ENCODE measurements at places on chromosomes 3 and 15. TPM values are rescaled to one million over a fixed set of nuclear protein-coding genes. Genes with fewer than 3 reads are reported as not detected.

ALDH1A2 gene
- 55.3 TPM for polyA plus RNA-seq

DCLK3 gene
- polyA plus RNA-seq: 2.7 TPM

NR1I2 gene
- polyA plus RNA-seq: 0.33 TPM

CPN2 gene
- polyA plus RNA-seq: 0.15 TPM

DNA sequence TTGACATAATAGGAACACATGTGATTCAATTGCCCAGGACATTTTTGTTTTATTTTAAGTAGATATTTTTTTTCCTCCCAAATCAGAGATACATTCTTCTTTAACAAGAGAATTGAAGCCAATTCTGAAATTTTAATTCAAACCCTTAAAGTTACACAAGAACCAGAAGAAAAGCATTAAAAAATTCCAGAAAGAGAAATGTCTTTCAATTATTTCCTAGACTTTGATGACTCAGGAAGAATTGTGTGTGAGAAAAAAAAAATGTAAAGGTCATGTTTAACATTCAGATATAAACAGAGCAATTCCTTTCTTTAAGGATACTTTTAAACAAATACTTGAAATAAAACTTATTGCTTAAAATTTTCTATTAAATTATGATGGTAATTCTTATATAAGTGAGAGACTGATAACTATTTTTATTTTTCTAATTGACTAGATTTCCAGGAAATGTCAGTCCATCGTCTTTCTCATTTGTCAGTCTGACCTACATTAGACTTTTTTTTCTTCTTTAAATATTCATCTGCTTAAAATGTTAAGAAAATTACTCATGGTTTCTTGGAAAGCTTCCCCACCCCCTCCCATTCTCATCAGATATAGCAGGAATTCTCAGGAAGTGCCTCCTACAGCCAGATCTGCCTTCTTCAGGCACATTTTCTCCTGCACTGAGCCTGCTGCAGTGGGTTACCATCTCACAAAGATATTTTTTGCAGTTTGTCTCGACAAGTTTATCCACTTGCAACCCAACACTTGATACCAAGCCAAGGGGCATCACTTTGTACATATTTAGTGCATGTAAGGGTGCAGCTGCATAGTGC is 261.8 kb upstream of the CBLB start:
- no peaks in the 10 kb centered on the region for H3K27me3 ChIP-seq
- H3K27ac ChIP-seq: peak overlapping the region; percentile 82
- no peaks in the 10 kb centered on the region for H3K36me3 ChIP-seq
- peaks cover 11% of the 10 kb centered on the region for H3K4me1 ChIP-seq
- no peak overlapping the region for H3K4me3 ChIP-seq
- peak; percentile 89 for DNase-seq

GRCh38 chr3:12810961-12811360 is 14.5 kb downstream of the CAND2 start:
- H3K36me3 ChIP-seq: peaks cover 69% of the 10 kb centered on the region
- H3K4me3 ChIP-seq: no peak overlapping the region
- H3K4me1 ChIP-seq: peaks cover 29% of the 10 kb centered on the region
- no peak for DNase-seq

- H3K4me3 ChIP-seq: no peak overlapping the region
- no peaks in the 10 kb centered on the region for H3K4me1 ChIP-seq
- no peaks in the 10 kb centered on the region for H3K36me3 ChIP-seq
- no peak overlapping the region for H3K27ac ChIP-seq
- DNase-seq: no peak
Measured at GRCh38 chr3:161014843-161015749, 90.1 kb downstream of the B3GALNT1 start.

- DNase-seq: peak; percentile 62
- peaks cover 4% of the 10 kb centered on the region for H3K36me3 ChIP-seq
- no peaks in the 10 kb centered on the region for H3K27me3 ChIP-seq
- peak overlapping the region; percentile 98 for H3K27ac ChIP-seq
- peak overlapping the region; percentile 67 for H3K4me3 ChIP-seq
- H3K4me1 ChIP-seq: peaks cover 34% of the 10 kb centered on the region
Measured at GRCh38 chr3:11643201-11643603, 513 bp downstream of the VGLL4 start.

DNA sequence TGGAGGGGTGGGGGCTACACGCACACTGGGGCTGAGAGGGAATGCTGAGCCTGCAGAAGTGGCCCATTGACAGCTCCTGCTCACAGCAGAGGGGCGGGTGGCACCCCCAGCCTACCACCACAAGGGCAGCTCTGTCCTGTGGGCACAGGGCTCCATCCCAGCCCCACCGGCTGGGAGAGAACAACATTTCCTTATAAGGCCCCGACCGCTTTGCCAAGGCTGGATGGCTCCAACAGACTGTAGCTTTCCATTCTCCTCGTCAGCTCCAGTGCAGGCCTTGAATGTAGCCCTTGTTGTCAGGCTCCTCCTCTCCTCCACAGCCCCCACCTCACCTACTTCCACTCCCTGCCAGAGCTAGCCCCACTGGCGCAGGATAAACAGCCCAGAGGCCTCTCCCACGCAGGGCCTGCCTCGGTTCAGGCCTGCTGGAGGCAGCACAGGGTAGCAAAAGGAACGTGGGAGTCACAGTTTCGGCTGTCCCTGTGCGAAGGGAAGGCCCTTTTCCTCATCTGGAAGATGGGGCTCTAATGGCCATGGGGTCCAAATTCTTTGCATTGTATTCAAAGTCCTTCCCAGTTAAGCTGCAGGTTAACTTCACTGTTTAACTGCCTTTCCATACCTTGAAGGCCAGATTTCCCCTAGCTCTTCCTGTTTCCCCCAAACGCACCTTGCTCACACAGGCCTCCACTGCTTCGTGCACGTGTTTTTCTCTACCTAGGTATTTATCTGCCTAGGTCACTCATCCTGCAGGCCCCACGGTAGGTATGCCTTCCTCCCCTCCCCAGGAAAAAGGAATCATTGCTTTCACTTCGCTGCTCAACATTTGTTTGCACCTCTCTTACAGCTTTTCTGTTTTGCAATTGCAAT is 101.6 kb upstream of the LPP start:
- no peak overlapping the region for H3K4me3 ChIP-seq
- peaks cover 14% of the 10 kb centered on the region for H3K4me1 ChIP-seq
- H3K27me3 ChIP-seq: no peaks in the 10 kb centered on the region
- H3K36me3 ChIP-seq: no peaks in the 10 kb centered on the region

DNA sequence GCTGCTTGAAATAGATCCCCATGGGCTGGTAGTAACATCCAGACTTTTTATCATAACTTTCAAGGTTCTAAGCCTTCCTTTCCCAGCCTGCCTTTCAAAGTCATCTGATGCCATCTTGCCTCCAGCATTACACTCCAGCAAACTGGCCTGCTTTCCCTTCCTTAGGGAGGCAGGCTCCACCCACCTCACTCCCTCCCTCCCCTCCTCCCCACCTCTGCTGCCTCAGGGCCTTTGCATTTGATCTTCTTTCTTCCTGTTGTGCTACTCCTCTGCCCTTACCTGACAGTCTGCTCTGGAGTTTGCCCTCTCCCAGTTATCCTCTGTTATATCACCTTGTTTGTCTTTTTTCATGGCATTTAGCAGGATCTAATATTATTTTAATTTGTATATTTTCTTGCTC is 319.5 kb downstream of the KCNH8 start:
- no peaks in the 10 kb centered on the region for H3K4me1 ChIP-seq
- no peak for DNase-seq
- no peaks in the 10 kb centered on the region for H3K36me3 ChIP-seq
- no peak overlapping the region for H3K27ac ChIP-seq
- no peak overlapping the region for H3K4me3 ChIP-seq

DNA sequence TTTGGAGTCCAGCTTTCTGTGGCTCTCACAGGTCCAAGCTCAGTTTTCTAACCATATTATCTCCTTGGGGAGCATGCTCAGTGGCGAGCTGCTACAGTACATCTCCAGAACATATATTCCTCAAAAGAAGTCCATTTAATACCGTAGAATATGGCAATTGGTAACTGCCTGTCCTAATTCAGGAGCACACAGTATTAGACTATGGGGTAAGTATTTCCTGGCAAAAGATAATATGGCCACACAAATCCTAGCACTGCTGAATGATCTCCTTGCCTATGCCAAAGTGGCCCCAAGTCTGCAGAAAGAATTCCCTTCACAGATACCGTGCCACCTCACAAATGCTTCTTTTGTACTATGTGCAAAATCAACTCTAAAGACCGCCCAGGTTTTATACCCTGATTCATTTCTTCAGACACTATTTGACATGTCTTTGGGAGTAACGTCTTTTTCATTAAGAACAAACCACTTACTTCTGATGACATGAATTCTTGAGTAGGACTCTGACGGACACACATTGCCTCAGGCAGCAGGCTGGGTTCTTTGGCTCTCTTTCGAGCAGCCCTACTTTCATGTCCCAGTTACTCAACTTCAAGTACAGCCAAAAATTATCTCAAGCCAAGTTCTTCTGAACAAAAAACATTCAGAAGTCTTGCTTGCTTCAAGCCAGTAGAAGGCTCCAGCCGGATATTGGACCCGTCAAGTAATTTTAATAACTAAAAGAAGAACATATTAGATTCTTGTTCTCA is 368.3 kb upstream of the DCBLD2 start:
- H3K27me3 ChIP-seq: no peaks in the 10 kb centered on the region
- no peak overlapping the region for H3K4me3 ChIP-seq

DNA sequence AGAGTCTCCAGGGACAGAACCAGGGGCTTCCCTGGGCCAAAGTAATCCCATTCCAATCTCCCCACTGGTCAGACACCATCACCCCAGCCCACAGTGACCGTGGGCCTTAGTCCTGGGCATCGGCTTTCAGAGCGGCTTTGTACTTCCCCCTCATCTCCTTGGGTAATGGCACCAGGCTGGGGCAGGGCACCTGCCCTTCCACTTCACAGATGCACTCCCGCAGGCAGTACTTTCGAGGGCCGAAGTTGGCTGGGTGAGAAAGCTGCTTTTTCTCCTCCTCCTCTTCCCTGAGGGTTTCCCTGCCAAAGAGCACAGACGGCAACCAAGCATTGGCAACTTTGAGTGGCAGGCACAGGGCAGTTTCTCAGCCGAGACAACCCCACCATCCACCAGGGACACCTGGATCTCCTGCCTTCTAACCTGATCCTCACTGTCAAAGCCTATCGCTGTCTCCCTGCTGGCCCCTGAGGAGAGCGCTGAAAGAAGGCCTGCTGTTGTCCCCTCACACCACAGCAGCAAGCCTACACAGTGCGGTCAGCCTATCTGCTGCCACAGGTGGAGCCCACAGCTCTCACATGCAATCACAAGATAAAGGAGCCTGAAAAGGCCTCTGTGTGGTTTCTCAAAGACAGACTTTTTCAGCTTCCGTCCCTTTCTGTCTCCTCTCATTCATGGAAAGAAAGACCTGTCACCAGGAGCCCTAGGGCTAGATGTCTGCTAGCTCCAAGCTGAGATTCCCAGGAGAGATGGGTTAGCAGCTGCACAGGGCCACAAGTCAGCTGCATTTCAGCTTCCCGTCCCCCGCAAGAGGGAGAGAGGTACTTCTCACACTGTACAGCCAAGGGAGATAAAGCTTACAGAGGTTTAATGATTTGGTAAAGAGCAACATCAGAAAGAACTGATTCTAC is 12.5 kb downstream of the MRPS25 start:
- DNase-seq: no peak
- no peak overlapping the region for H3K4me3 ChIP-seq
- H3K36me3 ChIP-seq: peaks cover 57% of the 10 kb centered on the region
- no peak overlapping the region for H3K27ac ChIP-seq

GRCh38 chr15:49712846-49713450 is 92.1 kb downstream of the DTWD1 start:
- H3K36me3 ChIP-seq: no peaks in the 10 kb centered on the region
- DNase-seq: no peak

DNA sequence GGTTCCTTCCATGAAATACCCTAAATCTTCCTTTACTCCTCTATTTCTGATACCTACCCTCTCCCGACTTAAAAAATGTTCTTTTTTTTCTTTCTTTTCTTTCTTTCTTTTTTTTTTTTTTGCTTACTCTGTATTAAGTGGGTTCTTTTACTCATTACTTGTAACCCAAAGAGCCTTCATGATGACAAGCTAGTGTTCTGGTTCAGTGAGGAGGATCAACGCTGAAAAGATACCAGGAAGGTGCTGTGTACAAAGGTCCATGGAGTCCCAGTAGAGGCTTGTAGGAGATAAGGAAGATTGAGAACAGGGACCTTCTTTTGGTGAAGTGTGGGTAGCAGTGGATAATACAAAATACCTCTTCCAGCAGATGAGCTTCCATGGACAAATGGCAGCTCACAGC is 63.8 kb upstream of the SLC2A2 start:
- DNase-seq: no peak
- no peak overlapping the region for H3K27ac ChIP-seq
- H3K27me3 ChIP-seq: no peaks in the 10 kb centered on the region
- peaks cover 11% of the 10 kb centered on the region for H3K36me3 ChIP-seq
- H3K4me1 ChIP-seq: peaks cover 5% of the 10 kb centered on the region
- no peak overlapping the region for H3K4me3 ChIP-seq

- no peak overlapping the region for H3K27ac ChIP-seq
- H3K4me3 ChIP-seq: no peak overlapping the region
- no peaks in the 10 kb centered on the region for H3K36me3 ChIP-seq
- peaks cover 2% of the 10 kb centered on the region for H3K27me3 ChIP-seq
- peak; percentile 59 for DNase-seq
- H3K4me1 ChIP-seq: peaks cover 18% of the 10 kb centered on the region
Measured at GRCh38 chr15:78103406-78104118, 11.2 kb downstream of the SH2D7 start.

DNA sequence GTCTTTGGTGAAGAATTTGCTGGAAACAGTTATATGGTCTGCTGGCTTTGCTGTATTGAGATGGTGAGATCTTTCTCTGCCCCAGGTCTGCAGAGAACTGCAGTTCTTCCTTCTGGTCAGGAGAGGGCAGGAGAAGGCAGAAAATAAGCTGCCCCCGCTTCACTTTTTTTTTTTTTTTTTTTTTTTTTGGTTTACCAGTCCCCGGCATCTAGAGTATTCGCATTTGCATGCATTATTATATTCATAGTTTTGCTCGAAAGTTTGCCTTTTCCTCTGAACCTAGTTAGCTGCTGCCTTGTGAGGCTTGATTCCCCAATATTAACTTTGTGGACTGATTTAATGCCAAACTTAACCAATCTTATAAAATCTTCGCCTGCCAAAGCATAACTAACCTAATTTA is 10.6 kb upstream of the PARL start:
- peaks cover 10% of the 10 kb centered on the region for H3K27me3 ChIP-seq
- no peak overlapping the region for H3K4me3 ChIP-seq
- H3K27ac ChIP-seq: no peak overlapping the region
- peak; percentile 58 for DNase-seq

DNA sequence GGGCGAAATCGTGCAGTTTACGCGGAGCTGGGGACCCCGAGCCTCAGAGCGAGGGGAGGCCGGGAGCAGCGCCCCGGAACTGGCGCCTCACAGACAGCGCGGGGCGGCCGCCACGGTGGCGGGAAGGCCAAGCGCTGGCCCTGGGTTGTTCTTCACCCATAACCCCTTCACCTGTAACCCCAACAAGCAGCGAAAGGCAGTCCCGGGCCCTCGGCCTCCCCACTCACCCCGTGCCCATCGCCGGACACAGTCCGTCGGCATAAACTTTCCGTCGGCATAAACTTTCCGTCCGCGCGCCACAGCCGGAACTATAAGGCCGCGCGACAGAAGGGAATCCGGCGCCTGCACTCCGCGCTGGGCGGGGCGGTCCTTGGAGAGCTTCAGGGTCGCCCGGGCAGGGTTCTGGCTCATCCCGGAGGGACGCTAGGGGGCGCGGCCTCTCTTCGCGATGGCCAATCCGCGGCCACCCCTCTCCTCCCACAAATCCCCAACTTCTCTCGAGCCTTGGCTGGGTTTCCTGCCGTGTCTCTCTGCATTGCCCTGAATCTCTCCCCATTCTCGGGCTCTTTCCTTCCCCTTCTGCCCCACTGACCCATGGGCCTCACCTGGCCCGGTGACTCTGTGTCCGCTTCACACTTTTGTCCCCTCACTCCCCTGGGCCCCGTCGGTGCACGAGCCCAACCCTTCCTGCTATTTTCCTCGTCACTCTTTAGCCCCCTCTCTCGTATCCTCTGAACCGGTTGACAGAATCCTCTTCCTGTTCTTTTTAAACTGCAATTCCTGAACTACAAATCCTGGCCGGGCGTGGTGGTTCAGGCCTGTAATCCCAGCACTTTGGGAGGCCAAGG is at the start of gene INTS14:
INTS14 (minus strand) TSS at position 261 of the 848 bp plus-strand sequence. CDS start 3,751 bp downstream, outside the sequence.
- H3K4me1 ChIP-seq: peaks cover 18% of the 10 kb centered on the region
- H3K27me3 ChIP-seq: no peaks in the 10 kb centered on the region
- peak; percentile 98 for DNase-seq
